CD4-positive, alpha-beta T cell treated with Interleukin-1 beta for 1 hour (primary cell): ENCODE measurements at places on chromosomes 12 and 14.

- DNase-seq = no peak
Observed at GRCh38 chr14:59630288-59630963, 53.8 kb upstream of the CCDC175 start.

DNA sequence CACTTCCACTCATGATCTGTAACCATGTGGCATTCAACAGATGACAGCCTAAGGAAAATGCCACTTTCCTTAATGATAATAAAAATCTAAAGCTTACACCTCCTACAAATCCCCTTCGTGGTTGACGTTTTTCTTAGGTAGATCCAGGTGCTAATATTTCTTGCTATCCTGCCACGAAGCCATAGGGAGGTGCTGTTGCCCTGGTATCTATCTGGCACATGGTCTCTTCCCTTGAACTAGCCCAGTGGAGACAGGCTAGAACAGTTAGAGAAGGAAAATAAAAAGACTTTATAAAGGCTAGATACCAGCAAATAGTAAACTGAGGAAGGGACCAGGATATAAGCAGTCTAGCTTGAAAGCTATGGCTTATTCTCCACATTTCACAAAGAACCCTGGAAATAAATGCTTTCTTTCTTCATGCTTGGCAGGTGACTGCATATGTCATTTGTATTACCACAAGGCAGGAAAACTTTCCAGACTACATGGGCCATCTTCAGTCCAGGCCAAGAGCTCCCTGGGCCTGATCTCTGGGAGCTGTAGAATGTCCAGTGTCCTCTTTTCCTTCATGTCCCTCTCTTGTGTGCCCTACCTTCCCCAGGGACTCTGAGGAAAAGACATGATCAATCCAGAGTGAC lies 15.3 kb downstream of the SPIC start:
- DNase-seq = no peak

GRCh38 chr12:29505122-29505521 lies 7.6 kb upstream of the OVCH1 start:
- no peak for DNase-seq

DNA sequence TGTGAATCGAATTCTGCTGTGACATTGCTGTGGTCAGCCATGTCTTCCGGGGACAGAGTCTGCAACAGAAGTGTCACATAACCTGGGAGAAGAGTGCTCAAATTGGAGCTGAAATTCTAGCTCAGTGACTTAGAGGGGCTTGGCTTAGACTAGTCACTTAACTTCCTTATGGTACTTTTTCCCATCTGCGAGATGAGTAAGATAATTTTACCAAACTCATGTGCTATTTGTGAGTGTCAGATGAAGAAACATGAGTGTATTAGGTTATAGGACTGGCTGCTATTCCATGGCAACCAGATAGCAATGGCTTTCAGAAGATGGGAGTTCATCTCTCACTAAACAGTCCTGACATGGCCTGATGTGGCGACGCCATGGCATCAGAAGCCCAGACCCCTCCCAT lies 104.1 kb downstream of the CHST11 start:
- no peak for DNase-seq

DNA sequence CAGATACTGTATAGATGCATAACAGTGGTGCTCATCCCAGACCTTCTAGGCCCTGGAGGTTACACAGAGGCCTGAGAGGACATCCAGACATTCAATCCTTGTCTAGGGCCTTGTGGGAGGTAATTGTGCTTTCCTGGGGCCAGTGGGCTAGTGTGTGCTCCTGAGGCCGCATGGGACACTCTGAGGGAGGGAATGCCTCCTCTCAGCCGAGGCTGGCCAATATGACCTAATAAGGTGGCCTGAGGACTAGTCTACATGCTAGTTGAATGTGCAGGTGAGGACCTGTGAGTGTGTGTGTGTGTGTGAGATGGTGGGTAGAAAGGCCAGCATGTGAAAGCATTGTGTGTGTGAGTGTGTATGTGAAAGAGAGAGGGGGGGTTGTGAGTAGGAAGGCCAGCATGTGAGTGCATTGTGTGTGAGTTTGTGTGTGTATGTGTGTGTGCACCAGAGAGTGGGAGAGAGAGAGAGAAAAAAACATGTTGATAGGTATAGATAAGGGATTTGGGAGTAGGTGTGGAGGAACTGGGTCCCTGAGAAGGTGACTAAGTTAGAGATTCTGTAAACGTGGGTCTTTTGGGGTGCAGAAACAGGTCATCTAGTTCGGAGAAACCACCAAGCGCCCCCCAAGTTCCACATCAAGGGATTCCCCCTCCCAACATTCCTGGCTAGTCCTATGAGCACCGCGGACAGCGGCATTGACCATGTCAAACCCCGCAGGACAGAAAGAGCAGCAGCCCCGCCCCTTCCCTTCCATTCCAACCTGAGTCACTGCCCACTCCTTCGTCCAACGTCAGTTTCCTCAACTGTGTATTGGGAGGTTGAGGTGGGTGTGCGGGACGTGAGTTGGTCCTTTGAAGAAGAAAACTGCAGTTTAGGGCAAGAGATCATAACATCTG lies 9.7 kb upstream of the KRT81 start:
- DNase-seq = no peak

GRCh38 chr14:60621386-60621785 lies 27.9 kb downstream of the SIX1 start:
- DNase-seq = no peak

- no peak for DNase-seq
Observed at GRCh38 chr14:100692256-100692655, 34.4 kb upstream of the DLK1 start.

- DNase-seq = no peak
Observed at GRCh38 chr14:36751920-36752319, 90.3 kb downstream of the PAX9 start.

DNA sequence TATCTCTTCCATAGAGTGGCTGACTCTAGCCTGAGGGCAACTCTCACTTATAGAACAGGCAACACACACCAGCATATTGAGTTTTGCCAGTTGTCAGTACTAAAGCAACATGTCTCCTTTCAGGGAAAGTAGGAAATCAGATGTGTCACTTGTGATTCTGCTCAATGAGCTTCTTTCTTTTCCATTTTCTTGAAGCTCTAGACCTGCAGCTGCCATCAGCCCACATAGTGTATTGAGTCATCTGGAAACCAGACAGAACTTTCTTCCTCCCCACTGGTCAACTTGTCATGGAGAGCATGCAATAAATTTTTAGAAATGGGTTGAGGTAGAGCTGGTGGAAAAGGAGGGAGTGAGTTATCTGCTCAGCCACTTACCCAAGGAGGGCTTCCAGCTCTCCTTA lies 209.0 kb upstream of the PLEKHG7 start:
- DNase-seq = no peak

GRCh38 chr12:94309373-94309772 lies 150.3 kb downstream of the CEP83 start:
- no peak for DNase-seq

DNA sequence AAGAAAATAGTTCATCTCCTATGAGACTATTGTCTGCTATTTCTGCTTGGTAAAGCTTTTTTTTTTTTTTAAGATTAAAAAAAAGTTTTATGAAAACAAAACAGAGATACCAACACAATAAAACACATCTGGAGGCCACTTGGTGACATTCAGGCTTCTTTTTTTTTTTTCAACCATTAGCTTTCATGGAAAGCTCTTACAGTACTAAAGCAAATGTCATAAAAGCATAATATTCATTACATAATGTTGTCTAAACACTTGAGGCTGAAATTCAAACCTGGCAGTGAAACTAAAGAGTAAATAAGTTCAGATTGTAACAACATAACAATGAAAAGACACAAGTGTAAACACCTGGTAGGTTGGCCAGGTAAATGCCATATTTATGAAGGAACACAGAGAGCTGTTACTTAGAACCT lies 14.7 kb downstream of the PRICKLE1 start:
- DNase-seq = no peak

DNA sequence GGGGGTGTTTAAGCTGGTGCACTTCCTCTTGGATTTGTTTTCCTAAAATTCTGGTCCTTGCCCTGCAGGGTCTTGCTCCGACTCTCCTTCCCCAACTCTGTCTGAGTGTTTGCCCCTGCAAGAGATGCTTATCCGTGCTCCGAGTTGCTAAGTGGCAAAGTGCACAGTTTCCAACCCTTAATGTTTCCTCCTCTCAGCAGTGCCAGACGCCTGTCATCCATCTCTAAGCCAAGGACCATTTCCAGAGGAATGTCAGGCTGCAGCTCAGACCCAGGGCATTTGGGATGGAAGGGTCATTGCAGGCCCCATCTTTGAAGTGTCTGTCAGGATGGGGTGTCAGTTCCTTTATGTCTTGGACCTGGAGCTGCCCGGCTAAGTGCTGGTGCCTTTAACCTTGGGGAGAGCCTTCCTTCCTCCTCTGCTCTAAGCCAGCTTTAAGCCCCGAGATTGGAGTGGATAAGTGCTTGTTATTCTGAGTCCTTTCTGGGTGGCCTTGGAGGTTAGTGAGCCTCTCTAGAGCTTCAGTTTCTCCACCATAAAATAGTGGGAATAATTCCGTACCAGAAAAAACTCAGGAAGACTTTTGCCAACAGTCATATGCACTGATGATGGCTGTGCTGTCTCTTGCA lies 15.0 kb downstream of the WNT5B start:
- no peak for DNase-seq

DNA sequence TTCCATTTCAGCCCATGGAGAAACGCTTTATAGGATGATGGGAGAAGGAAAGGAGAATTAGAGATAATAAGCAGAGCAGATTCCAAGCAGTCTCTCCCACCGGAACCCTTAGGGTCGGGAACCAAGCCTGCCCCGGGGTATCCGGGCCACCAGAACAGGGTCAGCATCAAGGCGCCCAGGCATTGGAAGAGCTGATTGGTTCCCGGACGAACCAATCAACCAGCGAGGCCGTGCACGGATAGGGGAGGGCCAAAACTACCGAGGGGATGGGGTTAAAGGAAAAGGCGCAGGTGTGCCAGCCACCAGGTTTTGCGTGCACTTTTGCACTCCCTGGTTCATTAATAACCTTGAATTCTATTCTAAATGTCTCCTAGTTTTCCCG lies 1.7 kb downstream of the PPM1H start:
- DNase-seq = no peak

- no peak for DNase-seq
Observed at GRCh38 chr12:29614694-29615325, 117.3 kb upstream of the OVCH1 start.

- DNase-seq = no peak
Observed at GRCh38 chr14:93895023-93895604, 32.0 kb upstream of the FAM181A start.

DNA sequence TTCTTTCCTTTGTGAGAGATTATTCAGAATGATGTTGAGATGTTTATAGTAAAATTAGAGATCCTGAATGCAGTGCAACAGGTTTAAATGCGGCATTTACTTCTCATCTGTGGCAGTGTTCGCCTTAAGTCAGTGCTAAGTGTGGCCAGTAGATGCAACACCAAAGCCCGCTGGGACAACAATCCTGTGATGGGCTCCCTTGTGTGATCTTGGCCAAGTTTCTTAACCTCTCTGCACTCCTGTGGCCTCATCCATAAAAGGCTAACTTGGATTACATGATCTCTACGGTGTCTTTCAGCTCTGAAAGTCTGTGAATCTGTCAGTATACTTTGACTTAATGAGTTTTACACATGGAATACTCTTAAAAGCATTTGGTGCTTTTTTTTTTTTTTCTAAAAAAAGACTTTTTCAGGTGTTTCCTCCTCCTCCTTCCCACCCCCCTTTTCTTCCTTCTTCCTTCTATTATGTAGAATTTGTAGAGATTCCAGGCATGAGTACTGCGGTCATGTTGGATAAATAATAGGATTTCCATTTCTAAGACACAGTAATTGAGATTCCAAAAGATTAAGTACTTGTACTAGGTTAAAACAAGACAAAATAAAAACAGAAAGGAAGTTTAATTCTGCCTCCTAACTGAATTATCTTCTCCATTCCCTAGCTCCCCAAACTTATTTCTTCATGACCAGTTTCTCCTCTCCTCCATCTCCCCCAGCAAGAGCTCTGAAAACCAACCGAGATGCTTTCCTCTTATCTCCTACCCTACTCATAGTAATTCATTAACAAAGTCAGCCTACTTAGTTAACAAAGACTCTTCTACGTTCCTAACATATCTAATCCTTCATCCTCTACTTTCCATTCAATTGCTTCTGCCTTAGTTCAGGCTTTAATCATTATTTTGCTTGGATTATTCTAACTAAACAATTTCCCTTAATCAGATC lies 42.2 kb upstream of the NAV3 start:
- no peak for DNase-seq

- no peak for DNase-seq
Observed at GRCh38 chr14:58108717-58109116, 43.3 kb downstream of the ARMH4 start.

- DNase-seq = no peak
Observed at GRCh38 chr12:34397591-34398365, 375.5 kb downstream of the ALG10 start.

- no peak for DNase-seq
Observed at GRCh38 chr12:33588725-33589405, 149.2 kb upstream of the SYT10 start.

GRCh38 chr14:89954070-89955021 lies at the start of gene EFCAB11:
EFCAB11 (minus strand) TSS chr14:89954730; CDS start chr14:89954660, 70 bp downstream.
- peak; percentile 96 for DNase-seq

- peak; percentile 37 for DNase-seq
Observed at GRCh38 chr12:122265886-122266229, 436 bp downstream of the VPS33A start.

- no peak for DNase-seq
Observed at GRCh38 chr12:11067514-11067913, 5.4 kb upstream of the TAS2R46 start.

DNA sequence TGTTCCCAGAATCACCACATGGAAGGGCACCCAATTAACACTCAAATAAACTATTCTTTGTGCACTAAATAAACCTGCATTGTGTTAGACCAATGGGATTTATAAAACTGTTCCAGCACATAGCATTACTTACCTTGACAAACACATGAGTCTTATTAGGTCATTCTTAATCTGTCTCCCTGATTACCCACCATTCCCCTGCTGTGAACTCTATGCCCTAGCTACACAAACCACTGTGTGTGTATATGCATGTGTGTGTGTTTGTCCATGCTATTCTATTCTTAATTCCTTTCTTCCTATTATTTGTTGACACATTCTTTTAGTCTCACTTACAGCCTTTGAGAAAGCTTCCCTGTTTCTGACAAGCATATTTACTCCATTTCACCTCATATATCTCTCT lies 303.6 kb upstream of the GARIN6 start:
- DNase-seq = no peak

DNA sequence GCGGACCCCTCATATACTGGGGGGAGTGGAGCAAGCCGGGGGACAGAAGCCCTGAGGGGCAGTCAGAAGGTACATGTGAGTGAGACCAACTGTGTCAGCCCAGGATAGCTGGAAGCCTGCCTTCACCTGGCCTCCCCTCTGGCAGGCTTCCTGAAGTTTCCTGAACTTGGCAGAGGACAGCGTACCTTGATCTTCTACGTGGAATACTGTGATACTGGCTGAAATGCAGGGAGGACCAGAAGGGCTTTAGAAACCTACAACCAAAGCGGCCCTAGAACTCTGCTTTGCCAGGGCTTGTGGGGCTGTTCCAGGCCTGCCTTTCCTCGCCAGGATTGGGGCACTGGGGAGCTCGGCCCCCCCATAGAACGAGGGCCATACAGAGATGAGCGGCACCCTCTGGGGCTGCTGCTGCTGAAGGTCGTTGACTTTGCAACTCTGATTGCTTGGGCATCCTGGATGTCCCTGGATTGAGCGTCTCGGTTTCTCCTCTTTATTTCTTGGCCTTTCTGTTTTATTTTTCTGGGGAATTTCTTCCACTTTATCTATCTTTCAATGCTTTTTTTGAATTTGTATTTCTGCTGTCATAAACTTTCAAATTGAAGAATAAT lies 66.5 kb downstream of the SLC25A47 start:
- DNase-seq = no peak

GRCh38 chr12:8065991-8066594 lies at the start of gene C3AR1:
C3AR1 (minus strand) TSS chr12:8066359; CDS start chr12:8060185, 6,174 bp downstream.
- DNase-seq = peak; percentile 53

GRCh38 chr12:103518899-103519298 lies 23.1 kb upstream of the C12orf42 start:
- no peak for DNase-seq
